ENCODE measurements at places on chromosomes 16 and 17.
A peak's percentile ranks its signal among the peaks of the same experiment; 100 is the strongest.

DNA sequence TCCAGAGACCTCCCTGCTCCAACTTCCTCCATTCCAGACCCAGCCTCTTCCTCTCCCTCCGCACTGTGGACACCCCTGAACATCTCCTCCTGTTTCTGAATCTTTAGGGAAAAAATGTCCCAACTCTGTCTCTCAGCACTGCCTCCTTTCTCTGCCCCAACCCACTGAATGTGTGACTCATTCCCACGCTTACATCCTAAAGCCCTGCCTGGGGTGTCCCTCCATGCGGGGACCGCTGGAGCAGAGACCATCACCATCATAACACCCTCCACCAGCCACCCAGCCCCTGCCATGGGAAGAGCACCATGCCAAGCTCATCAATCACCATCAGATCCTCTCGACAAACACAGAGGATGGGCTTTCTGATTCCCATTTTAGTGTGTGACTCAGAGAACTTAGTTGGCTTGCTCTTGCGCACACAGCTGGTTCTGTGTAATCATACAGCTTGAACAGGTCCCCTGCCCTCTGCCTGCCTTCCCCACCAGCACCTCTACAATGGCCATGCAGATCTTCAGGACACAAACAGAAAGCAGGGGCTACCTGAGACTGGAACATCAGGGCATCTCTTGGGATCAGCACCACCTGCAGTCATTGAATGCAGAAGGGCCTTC is 10.7 kb downstream of the RPRML start:
- no peak for DNase-seq

- DNase-seq, result no peak
Measured at GRCh38 chr17:55116440-55116914, 147.9 kb downstream of the STXBP4 start.

DNA sequence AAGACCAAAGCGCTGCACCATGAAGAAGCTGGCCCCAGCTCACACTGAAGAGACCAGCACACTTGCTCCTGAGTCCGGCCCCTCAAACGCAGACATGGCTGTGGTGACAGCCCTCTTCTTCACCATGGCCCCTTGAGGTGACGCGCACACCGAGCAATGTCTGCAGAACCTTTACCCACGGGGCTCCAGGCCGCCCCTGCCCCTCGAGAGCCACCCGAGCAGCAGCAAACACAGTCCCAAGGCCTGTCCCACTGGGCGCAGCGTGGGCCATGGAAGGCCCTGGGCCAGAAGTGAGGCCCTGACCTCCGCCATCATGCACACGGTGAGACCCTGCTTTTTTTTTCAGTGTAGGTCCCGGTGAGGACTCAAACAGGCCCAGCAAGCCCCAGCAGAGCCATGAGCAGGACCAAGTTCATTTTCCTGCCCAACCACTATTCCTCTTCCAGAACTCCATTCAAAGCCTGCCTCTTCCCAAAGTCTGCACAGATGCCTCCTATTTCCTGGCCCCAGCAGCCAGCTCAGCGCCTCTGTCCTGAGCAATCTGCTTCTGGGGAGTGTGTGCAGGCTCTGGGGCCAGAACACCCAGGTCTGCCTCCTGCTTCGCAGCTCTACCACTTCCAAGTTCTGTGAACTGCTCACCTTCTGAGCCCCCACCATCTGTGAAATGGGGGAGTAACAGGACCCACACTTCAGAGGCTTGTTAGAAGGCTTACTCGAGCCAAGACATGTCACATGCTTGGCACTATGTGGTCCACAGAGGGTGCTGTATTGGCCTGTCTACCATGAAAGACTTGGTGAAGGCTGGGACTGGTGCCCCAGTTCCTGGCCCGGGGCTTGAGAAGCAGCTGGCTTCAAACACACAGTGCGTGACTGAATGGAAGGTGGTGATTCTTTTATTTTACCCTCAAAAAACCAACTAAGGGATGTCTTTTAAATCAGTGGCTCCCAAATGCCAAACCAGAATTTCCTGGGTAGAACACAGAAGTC is 35.7 kb upstream of the GSG1L start:
- no peak for DNase-seq

DNA sequence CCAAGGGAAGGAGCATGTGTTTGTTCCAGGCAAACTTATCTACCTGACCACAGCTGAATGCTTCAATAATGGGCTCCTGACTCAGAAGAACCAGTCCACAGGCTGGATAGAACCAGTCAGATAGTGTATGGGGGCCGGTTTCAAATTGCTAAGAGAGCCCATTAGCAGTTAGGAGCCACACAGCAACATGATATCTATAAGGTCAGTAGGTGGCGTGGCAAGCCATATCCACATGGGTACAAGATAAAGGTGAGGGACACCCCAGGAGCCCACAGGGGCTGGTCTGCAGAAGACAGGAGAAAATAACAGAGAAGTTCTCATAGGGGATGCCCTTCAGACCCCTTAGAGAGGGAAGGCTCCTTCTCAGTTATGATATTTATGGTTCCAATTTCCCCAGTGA is 31.6 kb upstream of the CDRT15 start:
- no peak for DNase-seq

- no peak for DNase-seq
Measured at GRCh38 chr17:37643869-37644268, 623 bp upstream of the DDX52 start.

DNA sequence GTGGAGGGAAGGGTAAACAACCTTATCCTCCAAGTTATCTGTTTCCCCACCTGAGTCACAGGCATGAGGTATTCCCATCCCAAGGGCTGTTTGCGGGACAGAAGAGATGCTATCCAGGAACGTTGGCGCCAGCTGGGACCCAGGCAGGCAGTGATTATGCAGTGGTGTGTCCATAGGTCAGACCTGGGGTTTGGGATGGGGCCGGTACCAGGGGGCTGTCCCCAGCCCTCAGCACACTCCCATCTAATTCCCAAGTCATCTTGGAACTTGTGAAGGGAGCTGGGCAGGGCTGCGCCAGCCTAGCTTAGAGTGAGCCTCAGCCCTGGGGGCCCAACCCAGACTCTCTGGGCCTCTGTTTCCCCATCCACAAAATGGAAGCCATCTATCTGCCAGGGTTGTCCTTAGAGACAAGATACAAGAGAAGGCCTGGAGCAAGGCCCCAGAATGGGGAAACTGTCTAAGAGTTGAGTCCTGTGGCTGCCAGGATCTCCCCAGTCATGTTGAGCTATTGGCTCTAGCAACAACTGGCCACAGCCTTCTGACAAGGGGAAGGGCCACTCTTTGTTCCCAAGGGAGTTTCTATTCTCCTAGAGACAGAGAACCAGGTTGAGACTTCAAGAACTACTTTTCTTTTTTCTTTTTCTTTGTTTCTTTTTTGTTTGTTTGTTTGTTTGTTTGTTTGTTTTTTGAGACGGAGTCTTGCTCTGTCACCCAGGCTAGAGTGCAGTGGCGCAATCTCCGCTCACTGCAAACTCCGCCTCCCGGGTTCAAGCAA is 9.8 kb upstream of the JUP start:
- no peak for DNase-seq

- peak; percentile 56 for DNase-seq
Measured at GRCh38 chr17:19004421-19005136, at the start of gene FAM83G. FAM83G (minus strand) TSS chr17:19004764; CDS start chr17:19004041, 723 bp downstream.

GRCh38 chr17:78818932-78819331 is 21.7 kb downstream of the USP36 start:
- no peak for DNase-seq
